ENCODE measurements at places on chromosomes 4 and X.

DNA sequence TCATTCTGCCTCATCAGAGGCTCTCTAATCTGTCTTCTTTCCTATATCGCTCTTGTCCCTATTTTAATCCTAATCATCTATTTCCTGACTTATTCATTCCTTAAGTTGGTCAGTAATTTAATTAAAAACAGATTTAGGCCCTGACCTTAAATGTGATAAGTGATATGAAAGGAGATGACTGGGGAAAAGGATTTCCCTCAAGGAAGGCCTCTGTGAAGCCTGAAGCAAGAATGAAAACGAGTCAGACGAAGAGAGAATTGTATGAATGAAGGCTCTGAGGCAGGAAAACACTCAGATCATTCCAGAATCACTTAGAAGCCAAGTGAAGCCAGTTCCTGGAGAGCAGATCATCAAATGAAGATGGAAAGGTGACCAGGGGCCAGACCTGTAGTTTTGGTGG is 22.1 kb downstream of the PKD2 start:
- DNase-seq, result no peak

- DNase-seq, result peak; percentile 5
Measured at GRCh38 chr4:75658876-75659275, 14.3 kb downstream of the G3BP2 start.

DNA sequence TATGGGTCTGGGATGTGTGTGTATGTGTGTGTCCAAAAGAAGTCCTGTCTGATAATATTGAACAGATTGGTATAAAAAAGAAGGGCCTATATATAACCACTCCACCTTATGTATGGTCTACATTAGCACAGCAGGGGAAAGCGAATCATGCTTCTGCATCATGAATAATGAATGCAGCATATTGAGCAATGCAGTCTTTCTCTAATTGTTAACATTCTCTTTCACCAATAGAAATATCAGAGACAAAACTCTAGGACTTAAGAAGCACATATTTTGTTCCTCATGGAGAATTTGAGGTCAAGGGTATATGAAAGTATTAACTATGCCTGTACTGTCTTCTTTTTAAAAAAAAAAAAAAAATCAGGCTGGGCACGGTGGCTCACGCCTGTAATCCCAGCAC is 264.3 kb upstream of the NOCT start:
- no peak for DNase-seq

GRCh38 chrX:119887721-119888425 is 7.8 kb upstream of the AKAP14 start:
- peak; percentile 87 for DNase-seq

- no peak for DNase-seq
Measured at GRCh38 chrX:133365871-133366611, 49.2 kb downstream of the GPC4 start.

- no peak for DNase-seq
Measured at GRCh38 chrX:97311066-97311778, 427.5 kb downstream of the RPA4 start.

DNA sequence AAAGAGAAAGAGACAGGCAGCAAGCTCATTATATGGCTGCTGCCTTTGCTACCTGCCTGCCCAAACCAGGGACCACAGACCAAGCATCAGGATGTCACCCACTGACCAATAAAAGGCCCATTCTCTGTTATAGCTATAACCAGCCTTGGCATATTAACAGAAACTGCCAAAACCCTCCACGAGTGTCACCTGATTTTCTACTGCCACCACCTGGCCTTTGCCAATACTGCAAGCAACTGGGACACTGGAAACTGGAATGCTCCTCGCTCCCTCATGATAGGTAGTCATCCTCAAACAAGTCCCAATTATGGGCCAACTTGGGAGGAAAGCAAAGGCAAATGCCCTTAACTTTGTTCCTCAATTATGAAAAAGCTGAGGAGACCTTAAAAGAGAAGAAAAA is 76.0 kb downstream of the SPIN4 start:
- DNase-seq, result peak; percentile 66

GRCh38 chr4:41177016-41177415 is 37.3 kb downstream of the APBB2 start:
- DNase-seq, result no peak

DNA sequence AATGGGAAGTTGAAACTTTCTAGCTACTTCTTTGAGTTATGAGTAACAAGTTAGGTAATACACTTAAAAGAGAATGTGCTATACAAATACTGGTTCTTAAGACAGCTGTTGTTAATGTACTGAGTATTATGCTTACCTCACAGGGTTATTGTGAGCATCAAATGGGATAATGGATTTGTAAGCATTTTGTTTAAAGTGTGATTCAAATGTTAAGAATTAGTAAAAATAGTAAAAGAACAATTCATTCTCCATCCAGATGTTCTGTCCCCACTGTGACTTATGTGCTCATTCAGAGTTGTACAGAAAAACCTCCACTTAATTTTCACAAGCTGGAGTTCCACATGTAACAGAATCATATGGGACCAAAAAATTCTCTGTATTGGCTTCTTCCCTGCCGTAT is 63.6 kb downstream of the AR start:
- DNase-seq, result no peak

DNA sequence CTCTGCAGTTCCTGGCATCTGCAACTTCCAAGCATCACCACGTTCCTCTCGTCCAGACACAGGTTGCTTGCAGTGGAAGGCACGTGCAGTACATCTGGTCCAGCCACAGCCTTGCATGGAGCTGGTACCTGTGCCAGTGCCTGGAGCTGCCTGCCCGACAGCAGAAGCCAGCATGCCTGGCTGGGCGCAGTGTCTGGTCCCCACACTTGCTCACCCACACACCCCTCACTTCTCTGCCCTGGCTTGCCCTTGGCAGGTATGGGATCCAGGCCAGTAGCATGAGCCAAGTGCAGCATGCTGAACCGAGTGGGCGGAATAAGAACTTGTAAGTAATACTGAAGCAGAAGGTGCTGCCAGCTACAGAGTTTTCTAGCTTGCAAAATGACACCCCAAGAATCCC is 39.9 kb downstream of the SH3BGRL start:
- DNase-seq, result no peak

GRCh38 chrX:15977644-15978043 is 123.0 kb upstream of the AP1S2 start:
- no peak for DNase-seq

DNA sequence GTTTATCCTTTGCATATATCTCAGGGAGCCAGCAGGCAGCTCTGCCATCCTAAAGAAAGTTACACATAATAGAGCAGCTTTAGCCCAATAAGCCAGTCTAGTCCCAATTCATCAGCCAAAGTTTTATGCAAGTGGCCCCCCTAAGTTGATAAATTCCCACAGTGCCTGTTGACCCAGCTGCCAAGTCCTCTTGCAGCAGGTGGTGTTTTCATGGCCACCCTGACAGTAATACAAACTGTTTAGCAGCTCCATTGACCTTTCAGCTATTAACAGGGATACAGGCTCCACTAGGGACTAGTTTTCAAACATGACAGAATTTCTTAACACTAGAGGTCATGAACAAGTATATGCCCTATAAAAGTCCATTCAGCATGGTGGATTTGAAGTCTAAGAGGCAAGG is 77.5 kb downstream of the HHIP start:
- no peak for DNase-seq

- no peak for DNase-seq
Measured at GRCh38 chr4:123421227-123421936, 24.8 kb downstream of the SPRY1 start.

- no peak for DNase-seq
Measured at GRCh38 chrX:131745942-131746489, 202.1 kb downstream of the OR13H1 start.

DNA sequence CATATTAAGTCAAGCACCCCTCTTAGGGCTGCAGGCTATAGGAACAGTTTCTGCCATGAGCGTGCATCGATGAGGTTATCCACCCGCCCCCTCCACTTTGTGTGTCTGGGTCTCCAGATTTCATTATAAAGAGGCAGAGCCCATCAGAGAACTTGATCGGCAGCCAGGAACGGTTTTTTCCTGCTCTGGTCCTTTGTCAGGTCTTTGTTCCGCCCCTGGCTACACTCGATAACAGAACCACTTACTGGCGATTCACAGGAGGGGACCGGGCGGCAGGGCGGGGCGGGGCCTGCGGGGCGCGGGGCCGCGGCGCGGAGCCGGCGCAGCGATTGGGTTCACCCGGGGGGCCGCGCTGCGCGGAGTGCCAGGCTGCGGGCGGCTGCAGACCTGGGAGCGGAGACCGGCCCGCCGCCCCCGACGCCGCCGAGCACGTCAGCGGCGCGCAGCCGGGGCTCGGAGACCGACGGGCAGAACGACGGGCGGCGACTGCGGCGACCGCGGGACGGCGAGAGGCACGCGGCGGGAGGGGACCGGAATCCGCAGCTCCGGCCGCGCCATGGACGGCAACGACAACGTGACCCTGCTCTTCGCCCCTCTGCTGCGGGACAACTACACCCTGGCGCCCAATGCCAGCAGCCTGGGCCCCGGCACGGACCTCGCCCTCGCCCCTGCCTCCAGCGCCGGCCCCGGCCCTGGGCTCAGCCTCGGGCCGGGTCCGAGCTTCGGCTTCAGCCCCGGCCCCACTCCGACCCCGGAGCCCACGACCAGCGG is at the start of gene SLC10A4:
Gene SLC10A4 (plus strand): TSS at position 338 of the 771 bp plus-strand sequence. CDS start 219 bp downstream, at position 557.
- DNase-seq, result peak; percentile 12
